ENCODE measurements at places on chromosomes 6 and 20. TPM values are rescaled to one million over a fixed set of nuclear protein-coding genes. Genes with fewer than 3 reads are reported as not detected.

Gene CD83
- 1.7 TPM for total RNA-seq

DNA sequence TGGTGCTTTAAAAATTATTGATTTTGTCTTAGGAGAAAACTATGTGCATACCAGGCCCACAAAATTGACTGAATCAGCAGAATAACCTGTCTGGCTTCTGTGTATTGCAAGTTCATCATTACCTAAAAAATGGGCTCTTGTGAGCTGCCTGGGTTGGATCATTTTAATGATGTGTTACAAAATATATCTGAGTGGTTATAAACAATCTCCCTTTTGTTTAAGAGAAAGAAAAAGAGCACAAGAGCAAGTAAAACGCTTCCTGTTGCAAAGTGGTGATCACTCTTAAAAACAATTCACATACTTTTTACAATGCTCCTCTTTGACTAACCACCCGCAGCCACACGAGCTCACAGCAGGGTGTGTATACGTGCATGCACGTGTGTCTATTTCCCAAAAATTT, 335.1 kb downstream of the HDGFL1 start:
- no peak overlapping the region for H3K4me3 ChIP-seq
- no peaks in the 10 kb centered on the region for H3K36me3 ChIP-seq
- H3K27ac ChIP-seq: no peak overlapping the region
- peaks cover 5% of the 10 kb centered on the region for H3K4me1 ChIP-seq
- no peaks in the 10 kb centered on the region for H3K27me3 ChIP-seq

- H3K36me3 ChIP-seq: no peaks in the 10 kb centered on the region
- peaks cover 55% of the 10 kb centered on the region for H3K27me3 ChIP-seq
- H3K4me1 ChIP-seq: peaks cover 49% of the 10 kb centered on the region
- DNase-seq: peak; percentile 49
Measured at GRCh38 chr20:58552366-58552934, 37.3 kb upstream of the APCDD1L start.

DNA sequence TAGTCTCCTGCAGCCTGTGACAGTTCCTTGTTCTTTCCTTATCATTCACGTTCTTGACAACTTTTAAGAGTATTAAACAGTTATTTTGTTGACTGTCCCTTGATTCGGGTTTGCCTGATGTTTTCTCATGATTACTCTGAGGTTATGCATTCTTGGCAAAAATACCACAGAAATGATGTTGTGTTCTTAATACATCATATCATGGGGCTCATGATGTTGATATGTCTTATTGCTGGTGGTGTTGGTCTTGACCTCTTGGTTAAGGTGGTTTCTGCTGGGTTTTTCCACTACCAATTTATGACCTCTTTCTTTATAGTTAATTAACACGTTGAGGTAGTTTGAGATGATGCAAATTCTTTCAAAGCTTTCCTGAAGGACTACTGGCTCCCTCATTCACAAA, 59.1 kb downstream of the ZHX3 start:
- H3K36me3 ChIP-seq: no peaks in the 10 kb centered on the region
- H3K27ac ChIP-seq: no peak overlapping the region
- no peaks in the 10 kb centered on the region for H3K4me1 ChIP-seq

Measured in type B pancreatic cell (in vitro differentiated cells).